ENCODE measurements at places on chromosomes 4 and X. TPM values are rescaled to one million over a fixed set of nuclear protein-coding genes. Genes with fewer than 3 reads are reported as not detected.

GRCh38 chrX:16251782-16252181 lies 84.5 kb downstream of the MAGEB17 start:
- DNase-seq, result no peak

The UGT2B17 gene
- not detected for total RNA-seq

- no peak for DNase-seq
These were observed 51.5 kb upstream of the GPRIN3 start for GRCh38 chr4:89358935-89359638.

DNA sequence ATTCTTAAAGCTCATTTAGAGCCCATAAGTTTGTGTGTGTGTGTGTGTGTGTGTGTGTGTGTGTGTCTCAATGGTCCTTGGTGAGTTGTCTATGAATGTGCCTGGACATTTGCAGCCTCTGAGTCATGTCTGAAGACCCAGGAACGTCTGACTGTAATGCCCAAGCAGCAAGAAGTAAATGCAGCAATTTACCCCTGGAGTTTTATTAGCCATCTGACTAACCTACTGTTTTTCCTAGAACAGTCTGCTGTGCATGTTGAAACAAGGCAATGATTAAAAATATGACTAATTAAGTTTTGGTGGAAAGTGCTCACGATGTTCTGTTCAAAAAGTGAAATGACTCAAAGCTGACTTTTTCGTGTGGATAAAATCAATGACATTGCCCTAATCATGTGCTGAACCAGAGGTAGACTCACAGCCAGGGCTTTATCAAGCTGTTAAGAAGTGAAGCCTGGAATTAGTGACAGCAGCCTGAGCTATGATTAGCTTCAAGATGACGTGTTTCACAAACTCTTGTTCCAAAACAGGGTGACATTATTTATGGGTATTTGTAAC lies 201.6 kb downstream of the CPE start:
- DNase-seq, result no peak

The REELD1 gene
- total RNA-seq, result not detected

The SHOX gene
- not detected for total RNA-seq

- no peak for DNase-seq
These were observed 447.9 kb upstream of the FAM241A start for GRCh38 chr4:111697176-111697942.

DNA sequence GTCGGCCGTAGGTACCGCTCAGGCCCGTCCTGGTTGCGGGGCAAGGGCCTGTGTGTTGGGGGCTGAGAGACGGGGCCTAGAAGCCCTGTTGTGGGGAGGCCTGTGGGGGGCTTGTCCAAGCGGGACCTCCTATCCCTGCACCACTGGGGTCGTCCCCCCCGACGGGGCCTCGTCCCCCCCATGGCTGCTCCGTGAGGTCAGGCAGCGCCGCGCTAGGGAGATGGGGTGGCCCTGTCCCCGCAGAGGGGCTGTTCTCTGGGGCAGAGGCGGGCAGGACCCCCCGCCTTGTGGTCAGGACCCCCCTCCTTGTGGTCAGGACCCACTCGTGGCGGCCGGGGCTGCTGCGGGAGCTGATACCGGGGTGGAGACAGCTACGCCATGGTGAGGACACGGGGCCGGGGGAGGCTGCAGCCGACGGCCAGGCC lies 12.1 kb upstream of the GTPBP6 start:
- no peak for DNase-seq

- no peak for DNase-seq
These were observed 61.6 kb downstream of the UBE2K start for GRCh38 chr4:39759569-39759968.

DNA sequence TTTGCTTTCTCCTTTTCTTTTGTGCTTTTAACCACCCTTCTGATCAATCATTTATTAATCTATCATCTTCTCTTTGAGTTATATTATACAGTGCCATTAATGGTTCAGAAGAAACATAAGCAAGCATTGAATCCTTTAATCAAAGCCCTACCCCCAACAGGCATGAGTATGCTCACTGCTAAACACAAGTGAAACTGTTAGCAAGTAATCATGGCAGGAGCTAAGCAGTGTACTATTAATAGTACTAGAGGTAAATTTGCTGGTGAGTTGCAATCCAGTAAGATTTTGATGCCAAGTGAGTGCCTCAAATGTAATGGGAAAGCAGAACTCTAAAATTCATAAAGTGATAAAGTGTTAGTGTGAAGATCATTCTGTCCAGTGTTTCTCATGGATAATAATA lies 57.2 kb downstream of the FNIP2 start:
- DNase-seq, result no peak

The PNMA6F gene
- not detected for total RNA-seq

The GAGE12F gene
- total RNA-seq, result not detected

The PABPC1L2B gene
- not detected for total RNA-seq

DNA sequence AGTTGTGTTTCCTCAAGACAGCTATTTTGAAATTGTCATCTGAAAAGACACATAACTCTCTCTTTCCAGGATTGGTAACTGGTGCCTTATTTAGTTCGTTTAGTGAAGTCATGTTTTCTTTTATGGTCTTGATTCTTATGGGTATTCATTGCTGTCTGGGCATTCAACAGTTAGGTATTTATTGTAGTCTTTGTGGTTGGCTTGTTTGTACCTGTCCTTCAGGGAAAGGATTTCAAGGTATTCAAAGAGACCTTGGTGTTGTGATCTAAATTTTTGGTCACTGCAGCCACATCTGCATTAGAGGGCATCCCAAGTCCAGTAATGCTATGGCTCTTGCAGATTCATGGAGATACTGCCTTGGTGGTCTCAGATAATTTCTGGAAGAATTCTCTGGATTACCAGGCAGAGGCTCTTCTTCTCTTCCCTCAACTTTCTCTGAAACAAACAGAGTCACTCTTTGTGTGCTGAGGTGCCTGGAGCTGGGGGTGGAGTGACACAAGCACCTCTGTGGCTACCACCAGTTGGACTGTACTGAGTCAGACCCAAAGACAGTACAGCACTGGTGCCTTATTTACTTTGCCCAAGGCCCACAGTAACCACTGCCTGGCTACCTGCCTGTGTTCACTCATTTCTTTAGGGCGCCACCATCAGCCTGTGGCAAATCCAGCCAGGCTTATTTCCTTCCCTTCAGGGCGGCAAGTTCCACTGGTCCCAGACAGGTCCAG lies 620.4 kb downstream of the KCNIP4 start:
- DNase-seq, result no peak

- peak; percentile 31 for DNase-seq
These were observed 332.7 kb upstream of the IGFBP7 start for GRCh38 chr4:57442831-57443291.

- no peak for DNase-seq
These were observed 613 bp upstream of the ARSJ start for GRCh38 chr4:113979905-113980615.

DNA sequence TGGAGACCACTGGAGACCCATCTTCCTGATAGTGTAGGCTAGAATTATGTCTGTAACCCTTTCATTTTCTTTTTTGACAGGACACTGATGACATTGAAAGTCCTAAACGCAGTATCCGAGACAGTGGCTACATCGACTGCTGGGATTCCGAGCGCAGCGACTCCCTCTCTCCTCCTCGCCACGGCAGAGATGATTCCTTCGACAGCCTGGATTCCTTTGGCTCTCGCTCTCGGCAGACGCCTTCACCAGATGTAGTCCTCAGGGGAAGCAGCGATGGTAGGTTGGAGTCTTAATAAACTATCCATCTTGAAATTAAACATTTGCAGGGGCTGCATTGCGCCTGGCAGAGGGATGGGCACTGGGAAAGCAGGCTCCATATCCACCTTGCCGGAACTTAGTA lies 75.4 kb downstream of the LIMCH1 start:
- no peak for DNase-seq

DNA sequence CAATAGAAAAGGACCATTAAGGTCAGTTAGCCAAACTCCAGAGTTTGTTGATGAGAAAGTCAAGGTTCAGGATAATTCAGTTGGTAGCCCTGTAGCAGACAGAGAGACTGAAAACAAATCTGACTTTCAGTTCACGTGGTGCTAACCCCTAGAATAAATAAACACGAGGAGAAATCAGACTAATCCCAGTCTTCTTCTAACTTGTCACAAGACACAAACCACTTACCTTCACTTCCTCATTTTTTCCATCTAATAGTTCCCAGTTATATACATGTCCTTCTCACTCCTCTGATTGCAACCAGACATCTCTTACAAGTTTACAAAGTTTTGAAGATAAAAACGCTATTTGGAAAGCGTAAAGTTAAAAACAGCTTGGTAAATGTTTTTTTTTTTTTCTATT lies 7.7 kb downstream of the TLR7 start:
- DNase-seq, result no peak

DNA sequence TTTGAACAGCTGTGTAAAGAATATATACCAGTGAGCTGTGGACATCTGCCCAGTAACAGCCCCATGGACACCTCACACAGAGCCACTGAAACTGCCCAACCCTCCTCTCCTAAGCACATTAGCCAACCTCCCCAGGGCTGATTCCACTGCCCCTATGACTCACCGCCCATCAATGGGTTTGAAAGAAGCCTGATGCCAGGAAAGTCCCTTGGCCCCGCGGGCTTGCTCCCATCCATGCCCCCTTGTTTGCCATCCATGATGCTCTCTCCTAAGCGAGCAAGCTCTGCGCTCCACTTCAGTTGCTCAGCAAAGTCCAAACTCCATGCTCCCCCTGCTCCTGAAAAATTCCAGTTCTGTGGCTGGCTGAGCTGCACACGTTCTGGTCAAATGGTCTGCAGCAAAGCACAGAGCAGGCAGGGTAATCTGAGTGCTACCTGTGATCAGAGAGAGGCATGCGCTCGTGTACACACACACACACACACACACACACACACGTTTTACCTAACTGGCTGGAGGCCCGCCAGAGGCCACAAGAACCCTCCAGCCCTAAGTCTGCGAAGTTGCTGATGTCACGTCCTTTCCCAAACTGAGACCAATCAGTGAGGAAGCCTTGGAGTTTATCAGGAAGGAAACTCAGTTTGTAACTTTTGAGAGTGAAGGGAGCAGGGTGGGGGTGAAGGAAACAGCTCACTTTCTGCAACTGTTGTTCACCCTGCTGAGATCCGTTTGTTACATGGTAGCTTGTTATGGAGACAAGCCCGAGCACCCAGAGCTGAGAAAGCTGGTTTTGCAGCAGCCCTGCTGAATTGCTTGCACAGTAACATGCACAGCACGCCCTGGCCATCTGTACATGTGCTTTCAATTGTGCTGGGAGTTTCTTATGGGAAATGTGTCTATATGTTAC lies at the start of gene ASB9:
TSS of gene ASB9 (minus strand) at position 466 of the 904 bp plus-strand sequence. CDS start at position 257, 209 bp downstream.
- no peak for DNase-seq

- DNase-seq, result no peak
These were observed 722 bp upstream of the EFHC2 start for GRCh38 chrX:44344194-44344593.

All from urinary bladder (tissue), 4 donors.